ENCODE measurements at places on chromosomes 6 and 20.

GRCh38 chr6:20810727-20811108 lies 276.5 kb downstream of the CDKAL1 start:
- no peak for DNase-seq

GRCh38 chr6:75624988-75625387 lies 23.3 kb downstream of the SENP6 start:
- no peak for DNase-seq

- DNase-seq, result no peak
These were observed 28.9 kb downstream of the CDH26 start for GRCh38 chr20:59987135-59987534.

DNA sequence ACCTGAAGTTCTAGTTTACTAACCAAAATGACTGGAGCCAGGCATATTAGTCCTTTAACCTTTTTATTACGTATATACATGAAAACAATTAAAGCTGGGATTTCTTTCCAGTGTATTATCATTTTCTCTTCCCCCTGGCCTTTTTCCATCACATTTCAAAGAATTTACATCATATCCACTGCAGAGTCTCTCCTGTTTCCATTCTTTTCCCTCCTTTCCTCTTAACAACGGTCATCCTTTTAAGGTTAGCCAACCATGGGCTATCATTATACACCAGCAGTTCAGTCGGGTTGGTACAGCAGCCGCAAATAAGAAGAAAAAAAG lies 104.6 kb downstream of the TFAP2A start:
- DNase-seq, result no peak

DNA sequence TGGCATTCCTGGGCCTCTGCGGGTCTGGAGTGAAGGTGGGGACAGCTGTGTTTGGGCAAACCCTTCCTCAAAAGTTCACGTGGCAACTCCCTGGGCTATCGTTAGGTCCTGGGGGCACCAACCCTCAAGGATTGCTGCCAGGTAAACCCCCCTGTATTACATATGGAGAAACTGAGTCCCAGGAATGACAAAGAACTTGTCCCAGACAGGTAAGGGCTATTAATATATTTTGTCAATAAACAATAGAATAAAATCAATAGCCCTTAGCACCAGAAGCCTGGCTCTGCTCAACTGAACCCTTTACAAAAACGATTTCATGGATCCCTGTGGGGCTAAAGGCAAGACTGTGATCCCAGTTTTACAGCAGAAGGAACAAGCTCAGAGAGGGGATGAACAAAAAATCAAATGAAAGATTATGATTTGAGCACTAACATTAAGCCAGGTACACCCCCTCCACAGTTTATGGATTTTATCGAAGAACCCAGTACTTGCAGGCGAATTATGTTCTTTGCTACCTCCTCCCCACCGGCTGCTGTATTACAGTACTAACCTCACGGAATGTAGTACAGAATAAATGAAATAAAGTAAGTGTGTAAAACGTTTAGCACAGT lies 2.7 kb downstream of the ID1 start:
- no peak for DNase-seq

GRCh38 chr6:38760097-38760496 lies 45.0 kb downstream of the DNAH8 start:
- no peak for DNase-seq

DNA sequence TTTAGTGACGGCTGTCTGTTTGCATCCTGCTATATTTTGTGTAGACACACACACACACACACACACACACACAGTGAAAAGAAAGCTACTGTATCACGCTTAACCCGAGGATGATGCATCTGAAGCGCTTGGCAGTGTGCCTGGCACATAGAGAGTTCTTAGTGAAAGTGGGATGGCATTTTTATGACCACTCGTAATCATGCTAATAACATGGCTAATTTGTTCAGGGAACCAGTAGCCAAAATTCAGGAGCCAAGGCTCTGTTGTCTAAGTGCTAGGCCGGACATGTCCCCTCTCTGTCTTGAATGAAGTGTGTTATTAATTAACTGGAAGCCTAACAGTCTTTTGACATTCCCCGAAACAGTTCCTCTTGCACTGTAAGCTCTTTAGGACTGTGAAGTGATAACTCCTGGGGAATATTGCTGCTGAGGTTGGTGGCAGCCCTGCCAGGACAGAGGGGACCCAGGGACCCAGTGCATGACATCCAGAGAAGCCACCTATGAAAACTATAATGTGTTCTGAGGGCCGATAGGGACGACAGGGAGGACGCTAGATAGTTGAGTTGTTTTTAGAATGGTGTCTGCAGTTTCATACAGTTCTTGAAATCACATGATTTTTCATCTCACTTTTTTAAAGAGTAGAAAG lies 45.0 kb upstream of the IRF4 start:
- DNase-seq, result no peak

GRCh38 chr6:28282926-28283325 lies 1.6 kb downstream of the PGBD1 start:
- no peak for DNase-seq

- DNase-seq, result no peak
These were observed 17.1 kb downstream of the ELOVL5 start for GRCh38 chr6:53331678-53332077.

DNA sequence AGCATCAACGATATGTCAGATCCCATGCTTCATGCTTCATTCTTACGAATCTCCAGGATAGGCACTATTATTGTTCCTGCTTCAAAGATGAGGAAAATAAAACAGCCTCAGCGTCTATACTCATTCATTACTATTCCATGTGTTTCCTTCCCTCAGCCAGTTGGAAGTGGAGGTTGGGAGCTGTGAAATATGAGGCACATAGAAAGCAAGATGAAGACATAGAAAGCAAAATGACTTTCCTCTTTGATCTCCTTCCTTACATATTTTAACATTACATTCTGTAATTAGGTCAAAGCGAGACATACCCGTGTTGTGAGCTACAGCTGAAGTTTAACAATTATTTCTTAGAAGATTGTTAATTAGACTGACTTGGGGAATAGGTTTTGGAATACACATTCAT lies 125.4 kb downstream of the FYN start:
- DNase-seq, result no peak

GRCh38 chr6:130190701-130191690 lies 31.8 kb downstream of the SAMD3 start:
- no peak for DNase-seq

GRCh38 chr6:31736021-31736767 lies at the start of gene CLIC1:
Gene CLIC1, minus strand, starts transcription at chr6:31736530. Its CDS starts 230 bp downstream, at chr6:31736300.
- peak; percentile 69 for DNase-seq

- no peak for DNase-seq
These were observed 45.5 kb upstream of the GLP1R start for GRCh38 chr6:39003072-39003471.

- no peak for DNase-seq
These were observed 258.3 kb upstream of the FOXQ1 start for GRCh38 chr6:1053586-1053985.

DNA sequence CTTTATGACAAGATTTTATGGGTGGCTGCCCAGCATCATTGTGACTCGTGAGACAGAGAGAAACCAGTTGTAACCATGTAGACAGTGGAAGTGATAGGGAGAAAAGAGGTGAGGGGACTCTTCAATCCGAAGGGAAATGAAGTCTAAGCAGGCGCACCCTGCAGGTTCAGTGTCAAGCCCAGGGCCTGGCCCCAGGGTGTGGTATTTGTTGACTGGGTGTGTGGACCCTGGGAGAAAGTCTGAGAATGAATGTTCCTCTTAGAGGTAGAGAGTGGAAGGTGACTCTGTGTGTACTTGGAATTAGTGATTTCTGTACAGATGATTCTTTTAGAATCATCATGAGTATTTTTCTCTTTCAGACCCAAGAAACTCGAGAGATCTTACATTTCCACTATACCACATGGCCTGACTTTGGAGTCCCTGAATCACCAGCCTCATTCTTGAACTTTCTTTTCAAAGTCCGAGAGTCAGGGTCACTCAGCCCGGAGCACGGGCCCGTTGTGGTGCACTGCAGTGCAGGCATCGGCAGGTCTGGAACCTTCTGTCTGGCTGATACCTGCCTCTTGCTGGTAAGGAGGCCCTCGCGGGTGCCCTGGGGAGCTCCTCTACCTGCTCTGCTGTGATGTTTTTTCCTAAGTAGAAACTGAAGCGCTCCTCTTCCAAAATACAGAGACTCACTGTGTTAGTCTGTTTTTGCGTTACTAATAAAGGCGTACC lies 68.0 kb downstream of the PTPN1 start:
- DNase-seq, result no peak

DNA sequence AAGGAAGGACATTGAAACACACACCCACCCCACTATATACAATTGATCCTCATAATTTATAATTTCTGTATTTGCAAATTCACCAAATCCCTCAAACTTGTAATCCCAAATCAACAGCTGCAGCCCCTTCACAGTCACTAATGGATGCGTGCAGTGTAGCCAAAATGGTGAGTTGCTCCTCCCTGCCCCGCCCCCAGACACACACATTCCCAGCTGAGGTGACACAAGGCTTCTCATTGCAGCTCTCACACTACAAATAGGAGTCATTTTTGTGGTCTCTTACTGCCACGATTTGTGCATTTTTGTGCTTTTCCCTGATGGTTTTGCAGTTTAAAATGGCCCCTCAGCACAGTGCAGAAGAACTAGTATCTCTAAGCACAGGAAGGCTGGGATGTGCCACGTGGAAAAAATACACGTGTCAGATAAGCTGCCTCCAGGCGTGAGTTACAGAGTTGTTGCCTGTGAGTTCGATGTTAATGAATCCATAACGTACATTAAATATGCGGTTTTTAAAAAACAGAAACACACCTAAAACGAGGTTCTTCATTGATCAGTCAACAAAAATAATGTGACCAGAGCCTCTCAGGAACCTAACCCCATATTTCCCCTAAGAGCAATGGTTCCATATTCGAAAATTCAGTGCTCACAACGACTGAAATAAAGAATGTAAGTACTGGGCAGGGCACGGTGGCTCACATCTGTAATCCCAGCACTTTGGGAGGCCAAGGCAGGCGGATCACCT lies 8.2 kb downstream of the ATP9A start:
- DNase-seq, result no peak

DNA sequence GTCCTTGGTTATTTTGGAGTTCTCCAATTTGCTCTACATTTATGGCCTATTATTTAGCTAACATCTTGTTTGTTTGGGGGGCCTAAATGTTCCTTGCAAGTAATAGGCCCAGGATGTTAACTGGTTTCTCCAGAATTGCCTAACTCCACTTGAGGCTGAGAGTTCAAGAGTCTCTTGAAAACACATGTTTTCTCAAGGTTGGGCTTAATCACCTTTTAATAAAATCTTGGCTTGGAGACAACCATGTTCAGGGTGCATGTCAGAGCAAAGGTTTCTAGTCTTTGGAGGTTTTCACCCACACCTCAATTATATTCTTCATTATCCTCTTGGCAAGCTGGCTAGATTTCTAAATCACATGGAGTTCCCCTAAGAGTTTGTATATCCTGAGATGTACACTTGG lies 54.2 kb downstream of the KLHL31 start:
- no peak for DNase-seq

DNA sequence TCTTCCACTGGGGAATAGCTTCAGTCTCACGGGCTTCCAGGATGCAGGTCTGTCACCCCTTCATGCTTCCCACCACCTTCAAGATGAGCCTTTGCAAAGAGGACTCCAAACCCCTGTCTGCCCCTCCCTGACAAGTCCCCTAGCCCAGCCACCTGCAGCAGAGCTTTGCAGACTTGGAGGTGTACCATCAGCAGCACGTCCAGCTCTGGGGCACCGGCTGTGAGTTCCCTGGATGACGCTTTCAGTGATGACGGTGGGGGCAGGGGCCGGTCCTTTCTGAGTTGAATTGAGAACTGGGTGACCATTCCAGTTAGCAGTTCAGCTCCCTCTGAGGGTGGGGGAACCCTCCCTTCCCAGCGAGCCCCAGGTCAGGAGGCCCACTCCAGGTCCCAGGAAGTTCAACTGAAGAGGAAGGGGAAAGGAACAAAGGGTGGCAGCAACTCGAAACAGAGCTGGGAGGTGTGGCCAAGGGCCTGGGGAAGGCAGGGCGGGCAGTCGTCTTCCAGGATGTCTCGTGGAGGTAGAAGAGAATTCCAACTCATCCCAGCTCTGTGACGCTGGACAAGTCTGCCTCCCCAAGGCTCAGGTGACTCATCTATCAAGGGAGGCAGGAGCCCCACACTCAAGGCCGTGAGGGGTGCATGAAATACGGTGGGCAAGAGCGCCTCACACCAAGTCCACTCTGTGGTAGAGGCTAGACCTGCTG lies 86.0 kb downstream of the PTPN1 start:
- no peak for DNase-seq

- DNase-seq, result no peak
These were observed 9.0 kb downstream of the NKAIN2 start for GRCh38 chr6:123812621-123813020.
